ENCODE measurements at places on chromosomes 12 and 14.
A peak's percentile ranks its signal among the peaks of the same experiment; 100 is the strongest.

GRCh38 chr12:46515829-46516228, 143.3 kb upstream of the SLC38A2 start:
- DNase-seq, result no peak

GRCh38 chr14:33532553-33532952, 418.3 kb downstream of the EGLN3 start:
- no peak for DNase-seq

DNA sequence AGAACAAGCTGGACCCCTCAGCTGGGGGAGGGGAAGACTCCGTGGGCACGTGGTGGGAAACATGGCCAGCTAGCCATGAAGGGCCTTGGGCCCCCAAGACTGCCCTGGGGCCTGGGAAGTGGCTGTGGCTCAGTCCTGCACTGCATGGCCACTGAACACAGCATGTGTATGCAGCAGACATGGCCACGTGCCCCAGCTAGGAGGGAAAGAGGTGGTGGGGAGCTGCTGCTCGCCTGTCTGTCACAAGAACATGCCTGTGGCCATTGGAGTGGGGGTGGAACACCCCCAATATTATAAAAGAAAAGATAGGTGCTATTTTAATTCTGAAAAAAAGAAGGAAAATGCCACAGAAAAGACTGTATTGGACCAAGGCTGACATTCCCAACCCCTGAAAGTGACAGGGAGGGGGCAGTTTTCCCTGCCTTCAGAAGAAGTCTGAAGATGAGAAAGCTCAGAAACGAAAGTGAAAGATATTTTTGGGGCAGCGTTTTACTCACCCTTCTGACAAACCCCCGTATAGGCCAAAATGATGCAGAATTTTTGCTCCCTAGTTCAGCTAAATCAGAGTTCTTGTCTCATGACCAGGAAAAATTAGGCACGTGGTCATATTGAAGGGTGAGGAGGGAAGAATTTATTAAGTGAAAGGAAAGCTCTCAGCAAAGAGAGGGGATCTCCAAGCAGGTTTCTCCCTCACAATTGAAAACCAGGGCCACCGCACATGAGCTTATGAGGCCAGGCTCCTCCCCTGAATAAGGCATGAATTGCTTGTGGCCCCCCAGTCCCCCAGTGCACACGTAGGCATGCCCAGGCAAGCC, 35.2 kb upstream of the PCNX1 start:
- no peak for DNase-seq

DNA sequence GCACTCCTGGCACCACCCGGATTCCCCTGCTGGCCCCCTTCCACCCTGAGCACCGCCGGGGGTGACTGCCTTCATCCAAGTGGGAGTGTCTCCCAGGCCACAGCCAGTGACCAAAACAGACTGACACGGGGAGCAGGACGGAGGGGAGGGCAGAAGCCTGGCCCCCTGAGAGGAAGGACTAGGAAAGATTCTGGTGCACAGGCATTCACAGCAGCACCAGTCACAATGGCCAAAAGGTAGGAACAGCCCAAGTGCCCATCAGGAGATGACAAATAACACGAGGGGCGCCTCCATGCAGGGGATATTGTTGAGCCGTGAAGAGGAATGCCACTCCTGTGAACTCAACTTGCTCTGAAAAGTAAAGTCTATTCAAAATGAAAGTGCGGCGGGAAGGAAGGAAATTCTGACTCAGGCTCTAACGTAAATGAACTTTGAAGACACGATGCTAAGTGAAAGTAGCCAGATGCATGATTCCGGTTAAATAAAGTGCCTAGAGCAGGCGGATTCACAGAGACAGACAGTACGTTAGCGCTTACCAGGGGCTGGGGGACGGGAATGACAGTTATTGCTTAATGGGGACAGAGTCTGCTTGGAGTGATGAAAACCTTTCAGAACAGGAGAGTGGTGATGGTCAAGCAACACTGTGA, 146.1 kb upstream of the NCOR2 start:
- DNase-seq, result peak; percentile 62

- DNase-seq, result peak; percentile 69
Measured at GRCh38 chr12:49783917-49784676, 42.7 kb downstream of the TMBIM6 start.

DNA sequence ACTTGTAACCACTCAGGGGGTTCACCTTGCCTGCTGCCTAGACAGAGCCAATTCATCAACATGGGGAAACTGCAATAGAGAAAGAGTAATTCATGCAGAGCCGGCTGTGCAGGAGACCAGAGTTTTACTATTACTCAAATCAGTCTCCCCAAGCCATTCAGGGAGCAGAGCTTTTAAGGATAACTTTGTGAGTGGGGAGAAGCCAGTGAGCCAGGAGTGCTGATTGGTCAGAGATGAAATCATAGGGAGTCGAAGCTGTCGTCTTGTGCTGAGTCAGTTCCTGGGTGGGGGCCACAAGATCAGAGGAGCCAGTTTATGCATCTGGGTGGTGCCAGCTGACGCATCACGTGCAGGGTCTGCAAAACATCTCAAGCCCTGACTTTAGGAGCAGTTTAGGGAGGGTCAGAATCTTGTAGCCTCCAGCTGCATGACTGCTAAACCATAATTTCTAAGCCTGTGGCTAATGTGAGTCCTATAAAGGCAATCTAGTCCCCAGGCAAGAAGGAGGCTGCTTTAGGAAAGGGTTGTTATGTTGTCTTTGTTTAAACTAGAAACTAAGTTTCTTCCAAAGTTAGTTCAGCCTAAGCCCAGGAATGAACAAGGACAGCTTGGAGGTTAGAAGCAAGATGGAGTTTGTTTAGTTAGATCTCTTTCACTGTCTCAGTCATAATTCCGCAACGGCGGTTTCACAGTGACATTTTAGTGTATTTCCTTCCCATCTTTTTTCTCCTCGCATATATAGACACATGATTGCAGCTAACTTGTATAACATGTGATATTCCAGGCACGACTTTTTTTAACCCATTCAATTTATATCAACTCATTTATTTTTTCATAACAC, 68.9 kb upstream of the NCOR2 start:
- no peak for DNase-seq

DNA sequence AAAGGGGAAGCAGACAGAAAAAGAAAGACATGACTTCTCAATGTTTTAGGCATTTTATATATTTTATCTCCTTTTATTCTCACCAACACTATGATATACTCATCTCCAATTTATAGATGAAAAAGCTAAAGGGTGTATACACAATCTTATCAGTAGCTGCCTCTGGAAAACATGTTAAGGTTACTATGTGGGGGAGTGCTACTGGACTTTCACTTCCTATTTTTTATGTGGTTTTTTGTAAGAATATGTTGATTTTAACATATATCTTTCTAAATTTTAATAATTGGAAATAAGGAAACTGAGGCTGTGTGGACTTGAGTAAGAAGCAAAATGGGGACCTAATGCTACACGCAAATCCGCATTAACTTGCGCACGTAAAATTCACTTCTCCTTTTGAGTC, 99.6 kb upstream of the PDE3A start:
- DNase-seq, result no peak

DNA sequence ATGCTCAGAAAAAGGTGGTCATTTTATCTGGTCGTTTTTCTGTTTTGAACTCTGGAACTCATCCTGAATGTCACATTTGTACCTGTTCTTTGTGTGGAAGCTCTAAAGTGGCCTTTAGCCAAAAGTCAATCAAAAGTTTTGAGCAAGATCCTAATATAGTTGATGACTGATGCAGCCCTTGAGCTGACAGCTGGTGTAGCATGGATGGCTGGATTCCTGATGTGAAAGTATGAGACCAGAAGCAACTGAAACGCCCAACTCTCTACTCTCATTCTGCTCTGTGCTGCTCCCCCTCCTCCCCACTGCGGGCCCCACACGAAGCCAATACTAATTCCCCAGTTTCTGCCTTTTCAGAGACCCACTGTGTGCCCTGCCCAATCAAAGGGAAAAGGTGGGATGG, 10.3 kb upstream of the MYH7 start:
- no peak for DNase-seq

DNA sequence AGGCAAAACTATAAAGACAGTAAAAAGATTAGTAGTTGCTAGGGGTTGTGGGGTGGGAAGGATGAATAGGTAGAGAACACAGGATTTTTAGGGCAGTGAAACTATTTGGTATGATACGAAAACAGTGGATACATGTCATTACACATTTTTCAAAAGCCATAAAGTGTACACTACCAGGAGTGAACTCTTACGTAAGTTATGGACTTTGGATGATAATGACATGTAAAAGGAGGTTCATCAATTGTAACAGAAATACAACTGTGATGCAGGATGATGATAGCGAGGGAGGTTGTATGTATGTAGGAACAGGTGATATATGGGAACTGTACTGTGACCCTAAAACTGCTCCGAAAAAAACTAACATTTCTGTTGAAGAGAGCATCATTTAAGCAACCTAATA, 15.1 kb upstream of the FGF6 start:
- DNase-seq, result no peak

- DNase-seq, result peak; percentile 89
Measured at GRCh38 chr12:132366341-132366861, 37.0 kb upstream of the GALNT9 start.

DNA sequence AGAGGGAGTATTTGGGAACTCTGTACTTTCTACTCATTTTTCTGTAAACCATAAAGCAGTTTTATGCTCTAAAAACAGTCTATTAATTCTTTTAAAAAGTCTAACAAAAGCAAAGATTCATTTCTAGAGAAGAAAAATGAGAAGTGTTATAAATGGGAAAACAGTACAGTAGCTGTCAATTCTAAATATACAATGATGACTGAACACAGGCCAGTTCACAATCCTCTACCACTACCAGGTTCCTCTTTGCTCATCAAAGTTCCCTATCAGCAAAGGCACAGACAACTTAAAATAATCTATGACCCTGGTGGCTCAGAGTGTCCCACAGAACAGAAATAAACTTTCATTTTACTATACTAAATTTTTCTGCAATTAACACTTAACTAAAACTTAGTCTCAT, 12.5 kb downstream of the NAA25 start:
- DNase-seq, result no peak

DNA sequence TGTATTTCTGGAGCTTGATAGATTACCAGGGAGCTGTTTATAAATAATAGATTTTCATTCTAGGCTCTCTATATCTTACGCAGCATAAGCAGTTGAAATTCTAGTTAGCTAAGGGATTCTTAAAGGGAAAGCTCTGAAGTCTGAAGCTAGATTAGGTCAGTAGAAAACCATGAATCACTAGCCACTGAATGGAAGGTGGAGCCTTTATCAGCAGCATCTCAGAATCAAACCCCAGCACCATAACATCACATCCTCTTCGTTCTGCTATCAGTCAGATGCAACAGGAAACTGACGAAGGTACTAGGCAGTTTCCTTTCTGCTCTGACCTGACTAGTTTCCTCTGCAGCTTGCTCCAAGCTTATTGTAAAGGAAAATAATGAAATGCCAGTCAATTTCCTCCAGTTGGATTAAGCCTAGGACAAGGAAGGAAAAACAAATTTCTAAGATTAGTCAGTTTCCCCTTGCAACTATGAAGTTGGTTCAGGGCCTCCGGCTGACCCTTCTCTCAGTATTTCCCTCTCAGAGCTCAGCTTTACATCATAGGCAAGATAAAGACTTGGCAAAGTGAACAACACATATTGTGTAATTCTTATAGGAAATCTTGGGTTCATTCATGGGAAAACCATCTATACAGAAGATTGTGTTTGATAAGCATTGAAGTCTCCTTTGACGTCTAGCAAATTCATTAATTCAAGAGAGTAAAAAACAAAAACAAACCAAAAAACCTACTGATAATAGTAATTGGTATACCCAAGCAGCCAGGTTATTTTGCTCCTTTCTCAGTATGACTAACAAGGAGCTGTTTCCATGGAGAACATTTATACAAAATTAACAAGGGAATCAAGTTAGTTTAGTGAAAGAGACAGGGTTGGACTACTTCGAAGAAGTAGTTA, 43.4 kb upstream of the CFAP54 start:
- DNase-seq, result peak; percentile 19

GRCh38 chr14:95935228-95935822, 58.7 kb downstream of the TUNAR start:
- peak; percentile 68 for DNase-seq

DNA sequence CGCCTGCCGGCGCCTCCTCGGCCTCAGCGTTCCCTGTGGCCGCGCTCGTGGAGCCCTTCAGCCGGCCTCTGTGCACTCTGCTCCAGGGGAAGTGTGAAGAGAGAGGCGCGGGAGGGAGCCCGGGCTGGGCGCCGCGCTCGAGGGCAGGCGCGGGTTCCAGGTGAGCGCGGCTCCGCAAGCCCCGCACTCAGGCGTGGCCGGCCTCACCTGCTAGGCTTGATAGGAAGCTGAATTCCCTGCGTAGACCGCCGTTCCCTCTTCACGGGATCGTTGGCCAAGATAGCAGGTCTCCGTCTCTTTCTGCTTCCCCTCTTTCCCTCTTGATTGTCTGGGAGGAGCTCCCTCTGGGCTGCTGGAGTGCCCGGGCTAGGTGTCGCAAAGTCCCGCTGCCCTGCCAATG, 89.7 kb downstream of the ASCL4 start:
- no peak for DNase-seq

GRCh38 chr12:71214511-71215285, 56.9 kb upstream of the TSPAN8 start:
- DNase-seq, result peak; percentile 4

DNA sequence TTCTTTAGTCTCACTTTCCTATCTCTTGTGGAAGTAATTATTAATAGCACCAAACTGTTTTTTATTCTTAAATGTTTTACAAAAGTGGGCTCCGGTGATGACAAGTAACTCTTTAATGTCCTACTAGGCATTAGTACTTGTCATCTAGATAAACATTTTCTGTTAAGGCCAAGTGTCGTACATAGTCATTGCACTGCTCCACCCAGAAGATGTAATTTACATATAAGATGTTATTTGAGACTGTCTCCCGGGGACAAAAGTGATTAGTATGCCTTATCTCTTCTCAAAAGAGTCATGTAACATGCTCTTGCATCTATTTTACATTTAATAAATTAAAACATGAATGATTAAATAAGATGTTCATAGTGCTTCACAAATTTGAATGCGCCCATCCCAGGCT, 88.4 kb downstream of the FLRT2 start:
- DNase-seq, result no peak

GRCh38 chr12:92472201-92472600, 230.6 kb upstream of the PLEKHG7 start:
- no peak for DNase-seq

GRCh38 chr12:121453629-121454028, 53.7 kb downstream of the RNF34 start:
- no peak for DNase-seq

GRCh38 chr14:53786045-53786444, 170.6 kb downstream of the BMP4 start:
- no peak for DNase-seq

DNA sequence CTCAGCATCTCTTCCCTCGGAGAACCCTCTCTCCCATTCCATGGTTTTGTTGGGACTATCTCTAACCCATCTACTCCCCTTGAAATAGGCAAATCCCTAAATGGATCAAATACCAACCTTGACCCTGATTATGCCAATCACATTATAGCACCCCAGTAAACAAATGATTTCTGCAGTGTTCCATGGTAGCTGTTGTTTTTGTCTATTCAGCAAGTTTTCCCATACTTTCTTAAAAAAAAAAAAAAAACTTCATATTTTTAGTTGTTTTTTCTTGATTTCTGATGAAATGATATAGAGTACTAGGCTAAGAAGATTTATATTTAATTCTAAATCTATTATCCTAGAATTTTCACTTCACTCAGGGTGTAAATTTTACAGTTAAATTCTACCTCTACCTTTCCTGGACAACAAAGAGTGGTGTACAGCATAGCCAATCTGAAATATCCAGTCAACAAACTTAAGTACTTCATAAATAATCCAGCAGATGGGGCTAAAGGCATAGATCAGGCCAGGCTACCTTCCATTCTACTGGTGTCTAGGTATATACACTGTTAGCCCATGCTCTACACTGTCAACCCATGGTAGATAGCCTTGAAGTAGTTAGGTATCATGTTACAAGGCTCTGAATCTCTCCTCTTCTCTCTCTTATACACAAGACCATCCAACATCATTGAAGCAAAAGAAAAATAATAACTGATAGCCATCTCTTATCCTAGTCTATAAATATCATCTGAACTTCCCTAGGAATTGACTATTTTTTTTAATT, 82.2 kb downstream of the PLEKHG7 start:
- peak; percentile 68 for DNase-seq
